ENCODE measurements at places on chromosomes 3 and 15.
A peak's percentile ranks its signal among the peaks of the same experiment; 100 is the strongest.

DNA sequence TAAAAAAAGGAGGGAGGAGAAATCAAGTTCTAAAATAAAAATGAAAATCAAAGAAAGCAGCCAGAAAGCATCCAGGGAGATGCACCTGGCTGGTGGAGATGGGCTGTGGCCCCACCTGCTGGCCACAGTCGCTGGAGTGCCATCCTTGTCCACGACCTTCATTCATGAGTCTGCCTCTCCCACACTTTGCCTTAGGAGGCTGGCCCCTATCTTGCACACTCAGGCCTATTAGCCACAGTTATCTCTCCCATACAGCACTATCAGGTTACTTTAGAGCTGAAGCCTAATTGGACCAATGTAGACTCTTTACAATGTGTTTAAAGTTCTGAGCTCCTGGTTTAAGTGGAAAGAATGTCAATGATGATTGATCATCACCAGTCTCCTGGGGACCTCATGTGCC lies 392.0 kb upstream of the RORA start:
- H3K4me3 ChIP-seq: no peak overlapping the region
- no peak overlapping the region for H3K27ac ChIP-seq
- H3K36me3 ChIP-seq: no peaks in the 10 kb centered on the region
- H3K27me3 ChIP-seq: peaks cover 5% of the 10 kb centered on the region
- no peaks in the 10 kb centered on the region for H3K4me1 ChIP-seq

DNA sequence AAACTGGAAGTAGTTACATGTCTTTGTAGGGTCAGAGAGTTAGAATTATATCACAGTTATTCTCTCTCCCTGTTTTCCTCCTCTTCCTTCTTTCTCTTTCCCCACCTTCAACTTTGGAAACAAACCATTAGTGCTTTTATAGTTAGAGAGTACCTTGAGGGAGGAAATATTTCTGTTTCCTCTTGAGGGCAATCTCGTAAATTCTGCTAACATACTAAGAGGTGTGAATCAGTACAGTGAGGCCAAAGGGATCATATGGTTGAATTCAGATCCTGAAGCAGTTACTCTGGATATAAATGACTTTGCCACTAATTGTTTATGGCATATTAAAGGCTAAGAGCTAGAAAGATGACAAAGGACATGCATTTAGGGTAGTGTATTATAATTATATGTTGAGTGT lies 60.3 kb upstream of the CCNL1 start:
- no peaks in the 10 kb centered on the region for H3K36me3 ChIP-seq
- H3K4me3 ChIP-seq: no peak overlapping the region
- H3K27ac ChIP-seq: no peak overlapping the region
- H3K27me3 ChIP-seq: no peaks in the 10 kb centered on the region
- no peaks in the 10 kb centered on the region for H3K4me1 ChIP-seq

DNA sequence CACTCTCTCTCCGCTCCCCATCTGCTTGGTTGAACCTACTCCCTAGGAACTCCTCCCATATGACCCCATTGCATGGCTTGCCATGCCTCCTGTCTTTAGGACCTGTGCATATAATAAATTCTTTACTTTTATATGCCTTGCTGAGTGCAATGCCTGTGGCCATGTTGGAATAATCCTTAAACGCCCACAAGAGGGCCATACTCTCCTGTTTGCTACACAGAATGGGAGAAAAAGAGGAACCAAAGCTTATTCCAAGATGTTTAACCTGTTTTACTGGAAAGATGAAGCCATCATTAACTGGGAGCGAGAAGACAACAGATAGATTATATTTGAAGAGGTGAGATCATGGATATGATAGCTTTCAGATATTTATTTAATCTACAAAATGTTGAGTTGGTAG lies 1097.8 kb downstream of the NAALADL2 start:
- no peak overlapping the region for H3K4me3 ChIP-seq
- H3K27ac ChIP-seq: no peak overlapping the region

DNA sequence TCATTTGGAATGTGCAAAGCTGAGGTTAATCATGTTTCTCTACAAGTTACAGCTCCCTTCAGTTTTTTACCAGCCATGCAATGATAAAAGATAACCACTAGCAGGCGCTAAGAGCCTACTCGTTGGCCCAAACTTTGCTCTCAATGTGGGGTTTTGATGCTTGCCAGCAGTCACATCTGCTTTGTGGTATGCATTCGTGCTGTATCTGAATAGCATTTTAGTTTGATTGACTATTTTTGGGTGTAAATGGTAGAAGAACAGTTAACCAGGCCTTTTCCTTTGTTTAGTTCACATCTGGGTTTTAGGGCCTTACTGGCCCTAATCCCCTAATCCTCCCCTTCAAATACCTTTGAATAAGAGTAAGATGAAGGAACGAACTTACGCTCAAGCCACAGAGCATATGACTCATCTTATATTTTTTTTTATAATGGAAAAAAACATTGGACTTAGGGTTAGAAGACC lies 4.4 kb upstream of the CLDN11 start:
- DNase-seq: peak; percentile 29
- no peak overlapping the region for H3K4me3 ChIP-seq
- H3K4me1 ChIP-seq: peaks cover 9% of the 10 kb centered on the region
- no peak overlapping the region for H3K27ac ChIP-seq
- H3K27me3 ChIP-seq: peaks cover 5% of the 10 kb centered on the region

DNA sequence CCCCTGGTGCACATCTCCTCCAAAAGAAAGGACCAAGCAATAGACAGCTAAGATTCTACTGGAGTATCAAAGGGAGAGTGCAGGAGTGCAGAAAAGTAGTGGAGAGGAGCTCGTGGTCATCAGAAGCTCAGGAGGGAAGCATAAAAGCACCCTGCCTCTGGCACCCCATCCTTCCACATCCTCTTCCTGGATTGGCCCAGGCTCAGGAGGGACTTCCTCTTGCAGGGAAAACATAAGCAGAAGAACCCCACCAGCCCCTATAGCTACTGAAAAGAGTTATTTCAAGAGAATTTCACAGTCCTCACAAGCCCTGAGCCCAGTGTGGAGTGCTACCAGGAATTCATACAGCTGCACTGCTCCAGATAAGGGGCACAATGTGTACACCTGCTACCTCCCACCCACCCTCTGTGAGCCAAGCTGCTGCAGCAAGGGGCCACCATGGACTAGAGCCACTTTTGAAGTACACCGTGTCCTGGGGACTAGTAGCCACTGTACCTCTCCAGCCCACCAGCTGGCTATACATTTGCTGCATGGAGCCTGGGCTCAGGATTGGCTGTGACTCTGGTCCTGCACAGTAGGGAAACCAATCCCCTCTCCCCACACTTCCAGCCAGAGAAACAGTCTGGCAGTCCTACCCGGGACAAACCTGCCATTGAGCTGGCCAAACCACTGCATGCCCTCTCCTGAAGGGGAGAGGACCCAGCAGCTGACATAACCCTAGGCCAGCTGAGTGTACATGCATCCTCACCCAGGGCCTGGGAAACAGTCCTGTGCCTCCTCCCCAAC lies 43.0 kb downstream of the CD200R1 start:
- H3K4me1 ChIP-seq: no peaks in the 10 kb centered on the region
- no peak overlapping the region for H3K27ac ChIP-seq
- H3K27me3 ChIP-seq: no peaks in the 10 kb centered on the region
- no peak overlapping the region for H3K4me3 ChIP-seq
- H3K36me3 ChIP-seq: peaks cover 8% of the 10 kb centered on the region
- DNase-seq: no peak

DNA sequence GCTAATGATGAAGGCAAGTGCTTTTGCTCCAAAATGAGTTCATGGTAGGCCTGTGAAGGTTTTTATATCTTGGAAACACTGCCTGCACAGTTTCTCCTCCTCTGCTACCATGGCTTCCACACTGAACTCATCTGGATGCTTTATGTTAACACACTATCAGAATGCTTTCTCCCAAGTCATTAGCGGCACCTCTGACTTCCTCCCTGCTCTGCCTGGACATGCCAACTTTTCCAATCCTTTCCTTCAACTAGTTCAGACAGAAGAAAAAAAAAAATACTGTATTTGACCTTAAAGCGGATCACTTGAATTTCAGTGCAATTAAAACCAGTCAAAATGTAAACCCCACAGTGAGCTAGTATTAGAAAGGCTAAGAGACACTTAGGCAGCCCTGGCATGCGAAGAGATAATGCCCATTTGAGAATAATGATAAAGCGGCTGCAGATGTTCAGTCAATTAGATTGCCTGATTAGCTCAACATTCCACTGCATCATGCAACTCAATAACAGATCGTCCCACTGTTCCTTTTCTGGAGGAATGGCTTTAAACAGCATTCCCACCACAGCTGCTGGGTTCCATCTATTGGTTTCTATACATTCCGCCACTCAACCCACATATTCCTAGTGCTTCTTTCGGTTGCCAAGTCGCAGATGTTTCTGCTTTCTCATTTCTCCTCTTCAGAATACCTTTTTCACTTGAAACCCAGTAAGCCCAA lies 51.7 kb downstream of the CNTN3 start:
- no peak for DNase-seq
- no peaks in the 10 kb centered on the region for H3K27me3 ChIP-seq
- H3K27ac ChIP-seq: no peak overlapping the region

- no peaks in the 10 kb centered on the region for H3K27me3 ChIP-seq
- H3K4me1 ChIP-seq: no peaks in the 10 kb centered on the region
- H3K36me3 ChIP-seq: no peaks in the 10 kb centered on the region
- no peak overlapping the region for H3K4me3 ChIP-seq
- no peak overlapping the region for H3K27ac ChIP-seq
Observed at GRCh38 chr15:59244337-59244736, 37.7 kb downstream of the LDHAL6B start.

GRCh38 chr3:31985831-31986230 lies 4.3 kb downstream of the ZNF860 start:
- peaks cover 16% of the 10 kb centered on the region for H3K27me3 ChIP-seq
- no peaks in the 10 kb centered on the region for H3K4me1 ChIP-seq
- H3K4me3 ChIP-seq: no peak overlapping the region
- no peak for DNase-seq
- H3K36me3 ChIP-seq: no peaks in the 10 kb centered on the region

DNA sequence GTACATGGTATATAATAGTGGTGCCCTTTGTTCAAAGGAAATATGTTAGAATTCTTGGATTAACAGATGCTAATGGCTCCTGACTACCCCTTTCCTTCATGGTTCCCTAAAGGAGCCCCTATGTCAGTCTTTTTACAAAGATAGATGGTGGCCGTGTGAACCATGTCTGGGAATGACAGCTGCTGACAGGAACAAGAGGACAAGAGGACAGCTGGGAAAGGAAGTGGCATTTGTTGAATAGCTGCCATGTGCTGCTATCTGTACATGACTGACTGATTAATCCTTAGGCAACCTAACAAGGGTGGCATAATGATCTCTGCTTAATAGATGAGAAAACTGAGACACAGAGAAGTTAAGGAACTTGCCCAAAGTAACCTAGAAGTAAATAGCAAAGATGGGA lies 321.7 kb downstream of the ZNF621 start:
- H3K27ac ChIP-seq: no peak overlapping the region
- DNase-seq: no peak
- peaks cover 6% of the 10 kb centered on the region for H3K27me3 ChIP-seq
- no peak overlapping the region for H3K4me3 ChIP-seq

- H3K4me1 ChIP-seq: no peaks in the 10 kb centered on the region
- H3K27me3 ChIP-seq: peaks cover 6% of the 10 kb centered on the region
- DNase-seq: no peak
- no peak overlapping the region for H3K27ac ChIP-seq
Observed at GRCh38 chr3:186678604-186679003, 12.8 kb downstream of the HRG start.

DNA sequence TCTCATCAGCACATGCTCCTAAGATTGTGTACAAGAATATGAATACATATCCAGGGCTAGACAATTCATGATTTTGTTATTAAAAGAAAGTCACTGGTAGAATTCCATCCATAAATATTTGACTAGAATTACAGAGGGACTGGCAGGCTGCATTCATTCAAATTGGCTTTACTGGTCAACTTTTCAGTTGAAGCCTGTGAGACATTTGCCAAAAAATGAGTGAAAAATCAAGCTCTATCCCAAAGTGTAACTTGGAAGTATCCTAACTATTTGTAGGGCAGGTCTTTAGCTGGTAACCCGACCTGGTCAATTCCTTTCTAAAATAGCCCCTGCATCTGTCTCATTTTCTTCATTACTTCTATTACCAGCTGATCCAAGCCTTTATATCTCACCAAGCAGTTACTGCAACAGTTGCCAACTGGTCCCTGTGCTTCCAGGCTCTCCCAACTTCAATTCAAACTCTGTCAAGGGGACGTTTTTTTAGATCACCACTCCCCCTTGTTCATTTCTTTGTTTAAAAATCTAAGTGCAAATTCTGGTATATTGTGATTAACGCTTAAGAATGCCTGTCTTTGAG lies 173.1 kb upstream of the TBL1XR1 start:
- H3K4me3 ChIP-seq: no peak overlapping the region
- no peaks in the 10 kb centered on the region for H3K36me3 ChIP-seq
- no peak for DNase-seq
- H3K27ac ChIP-seq: no peak overlapping the region
- no peaks in the 10 kb centered on the region for H3K27me3 ChIP-seq

GRCh38 chr3:194147679-194148078 lies 11.7 kb downstream of the HES1 start:
- H3K36me3 ChIP-seq: no peaks in the 10 kb centered on the region
- DNase-seq: no peak
- H3K27ac ChIP-seq: no peak overlapping the region

DNA sequence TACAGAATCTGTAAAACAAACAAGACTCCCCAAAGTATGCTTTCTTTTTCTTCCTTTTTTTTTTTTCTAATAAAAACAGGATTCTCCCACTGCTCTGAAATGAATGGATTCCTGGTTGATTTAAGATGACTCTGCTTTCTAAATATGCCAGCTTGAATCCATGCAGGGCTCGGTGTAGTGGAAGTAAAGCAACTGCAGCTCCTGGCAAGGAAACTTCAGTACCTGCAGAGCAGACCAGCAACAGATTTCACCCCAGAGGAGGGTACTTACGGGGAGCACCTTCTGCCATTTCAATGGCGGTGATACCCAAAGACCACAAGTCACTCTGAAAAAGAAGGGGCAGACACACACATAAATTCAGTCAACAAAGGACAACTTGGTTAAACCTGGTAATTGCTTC lies 150.5 kb upstream of the SLC2A2 start:
- H3K4me3 ChIP-seq: no peak overlapping the region
- H3K27me3 ChIP-seq: no peaks in the 10 kb centered on the region
- H3K4me1 ChIP-seq: no peaks in the 10 kb centered on the region
- H3K27ac ChIP-seq: no peak overlapping the region
- DNase-seq: no peak
- H3K36me3 ChIP-seq: peaks cover 47% of the 10 kb centered on the region

GRCh38 chr15:81780966-81781365 lies 264.9 kb downstream of the MEX3B start:
- H3K27me3 ChIP-seq: peaks cover 20% of the 10 kb centered on the region
- no peak overlapping the region for H3K4me3 ChIP-seq
- no peak overlapping the region for H3K27ac ChIP-seq
- DNase-seq: no peak
- H3K4me1 ChIP-seq: no peaks in the 10 kb centered on the region

GRCh38 chr15:20346082-20346805 lies 195.4 kb downstream of the GOLGA6L6 start:
- peaks cover 36% of the 10 kb centered on the region for H3K27me3 ChIP-seq
- H3K36me3 ChIP-seq: no peaks in the 10 kb centered on the region

DNA sequence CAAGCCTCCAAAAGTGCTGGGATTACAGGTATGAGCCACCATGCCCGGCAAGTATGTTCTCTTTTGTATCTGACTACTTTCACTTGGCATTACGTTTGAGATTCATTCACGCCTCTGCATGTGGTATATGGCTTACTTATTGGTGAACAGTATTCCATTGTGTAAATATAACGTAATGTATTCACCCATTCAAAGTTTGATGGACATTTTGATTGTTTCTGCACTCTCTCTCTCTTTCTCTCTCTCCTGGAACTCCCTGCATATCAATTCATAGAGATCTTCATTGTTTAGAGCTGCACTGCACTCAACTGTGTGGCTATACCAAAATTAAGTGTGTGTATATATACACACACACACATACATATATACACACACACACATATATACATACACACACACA lies 30.4 kb downstream of the SPPL2A start:
- H3K27me3 ChIP-seq: no peaks in the 10 kb centered on the region
- no peaks in the 10 kb centered on the region for H3K36me3 ChIP-seq
- H3K4me3 ChIP-seq: no peak overlapping the region
- no peak overlapping the region for H3K27ac ChIP-seq
- no peaks in the 10 kb centered on the region for H3K4me1 ChIP-seq
